ENCODE measurements at places on chromosomes 13 and 19.
A peak's percentile ranks its signal among the peaks of the same experiment; 100 is the strongest.

- no peak for DNase-seq
Measured at GRCh38 chr19:34881982-34882381, 44.7 kb upstream of the ZNF30 start.

DNA sequence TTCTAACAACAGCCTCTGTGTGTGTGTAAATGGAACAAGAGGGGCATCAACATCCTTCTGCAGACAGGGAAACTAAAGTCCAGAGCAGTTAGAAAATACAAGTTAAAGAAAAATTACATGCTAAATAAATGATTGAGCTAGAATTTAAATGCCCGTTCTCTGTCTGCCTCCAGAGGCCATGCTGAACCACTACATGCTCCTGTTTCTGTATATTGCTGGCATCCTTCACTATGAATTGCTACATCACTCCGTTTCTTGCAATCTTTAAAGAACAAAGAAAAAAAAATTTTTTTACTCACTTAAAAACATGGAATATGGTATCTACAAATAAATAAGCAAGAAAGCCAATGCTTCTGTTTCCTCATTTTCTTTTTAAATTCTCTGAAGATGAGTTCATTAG is 47.9 kb downstream of the DCT start:
- no peak for DNase-seq

GRCh38 chr13:105969761-105970160 is 565.7 kb downstream of the EFNB2 start:
- no peak for DNase-seq

- no peak for DNase-seq
Measured at GRCh38 chr19:38033658-38034491, 126.9 kb downstream of the SIPA1L3 start.

DNA sequence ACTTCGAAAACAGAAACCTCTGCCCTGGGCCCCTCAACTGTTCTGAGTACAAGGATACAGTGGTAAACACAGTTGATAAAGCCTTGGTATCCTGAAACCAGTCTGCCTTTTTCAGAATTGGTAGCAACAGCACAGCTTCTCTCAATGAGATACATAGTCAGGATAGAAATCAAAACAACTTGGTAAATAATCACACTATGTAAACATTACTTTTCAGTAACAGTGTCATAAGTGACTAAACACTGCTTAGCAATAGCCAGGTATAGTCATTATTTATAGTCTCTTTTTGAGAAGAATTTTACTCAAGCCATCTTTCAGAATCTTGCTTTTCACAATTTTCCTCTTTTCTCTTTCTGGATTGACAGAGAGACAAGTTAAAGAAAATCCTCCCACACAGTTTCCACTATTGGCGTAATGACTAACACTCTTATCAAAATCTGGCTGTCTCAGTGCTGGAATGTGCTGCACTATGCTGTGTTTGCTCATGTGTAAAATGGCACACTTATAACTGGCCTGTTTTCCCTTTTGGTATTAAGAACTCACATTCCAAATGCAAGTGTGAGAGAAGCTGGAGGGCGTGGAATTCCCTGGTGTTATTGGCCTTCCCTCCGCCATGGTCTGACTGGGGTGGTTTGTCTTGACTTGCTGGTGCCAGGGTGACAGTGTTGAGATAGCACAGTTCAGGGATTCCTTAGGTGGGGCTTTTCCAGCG is 368.8 kb downstream of the TDRD3 start:
- DNase-seq: no peak

- no peak for DNase-seq
Measured at GRCh38 chr19:11142528-11143171, 12.9 kb downstream of the SPC24 start.

DNA sequence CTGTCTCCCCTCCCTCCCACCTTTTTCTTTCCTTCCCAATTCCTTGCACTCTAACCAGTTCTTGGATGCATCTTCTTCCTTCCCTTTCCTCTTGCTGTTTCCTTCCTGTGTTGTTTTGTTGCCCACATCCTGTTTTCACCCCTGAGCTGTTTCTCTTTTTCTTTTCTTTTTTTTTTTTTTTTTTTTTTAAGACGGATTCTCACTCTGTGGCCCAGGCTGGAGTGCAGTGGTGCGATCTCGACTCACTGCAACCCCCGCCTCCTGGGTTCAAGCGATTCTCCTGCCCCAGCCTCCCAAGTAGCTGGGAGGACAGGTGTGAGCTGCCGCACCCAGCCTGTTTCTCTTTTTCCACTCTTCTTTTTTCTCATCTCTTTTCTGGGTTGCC is 6.9 kb downstream of the MYADM start:
- no peak for DNase-seq

DNA sequence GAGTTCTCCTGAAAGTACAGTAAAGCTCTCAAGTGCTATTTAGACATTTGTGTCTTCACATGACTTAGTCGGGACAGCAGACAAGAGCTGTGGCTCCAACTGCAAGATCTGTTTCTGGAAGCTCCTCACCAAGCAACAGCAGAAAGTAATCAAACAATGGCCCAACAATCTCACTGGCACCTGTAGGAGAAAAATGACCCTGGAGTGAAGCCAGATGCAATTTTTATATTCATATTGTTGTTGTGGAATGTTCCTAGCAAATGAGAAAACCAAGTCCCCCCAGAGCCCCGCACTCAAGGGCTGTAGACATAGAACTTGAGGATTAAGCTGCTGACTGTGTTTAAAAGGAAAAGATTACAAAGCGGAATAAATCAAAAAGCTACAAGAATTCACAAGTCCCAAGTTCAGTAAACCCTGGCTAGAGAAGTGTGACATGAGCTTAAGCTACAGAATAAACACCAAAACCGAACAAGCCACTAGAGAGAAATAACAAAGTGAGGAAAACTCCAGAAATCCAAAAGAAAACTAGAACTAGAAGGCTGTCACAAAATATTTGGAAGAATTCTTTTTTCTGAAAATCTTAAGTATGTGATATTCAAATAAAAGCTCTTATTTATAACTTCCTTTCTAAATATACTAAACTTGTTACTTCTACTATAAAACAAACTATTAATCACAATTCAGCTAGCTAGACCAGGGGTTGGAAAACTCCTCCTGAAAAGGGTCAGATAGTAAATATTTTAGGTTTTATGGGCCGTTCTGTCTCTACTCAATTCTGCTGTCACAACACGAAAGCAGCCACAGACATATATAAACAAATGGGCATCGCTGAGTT is 454.5 kb downstream of the SUCLA2 start:
- no peak for DNase-seq

DNA sequence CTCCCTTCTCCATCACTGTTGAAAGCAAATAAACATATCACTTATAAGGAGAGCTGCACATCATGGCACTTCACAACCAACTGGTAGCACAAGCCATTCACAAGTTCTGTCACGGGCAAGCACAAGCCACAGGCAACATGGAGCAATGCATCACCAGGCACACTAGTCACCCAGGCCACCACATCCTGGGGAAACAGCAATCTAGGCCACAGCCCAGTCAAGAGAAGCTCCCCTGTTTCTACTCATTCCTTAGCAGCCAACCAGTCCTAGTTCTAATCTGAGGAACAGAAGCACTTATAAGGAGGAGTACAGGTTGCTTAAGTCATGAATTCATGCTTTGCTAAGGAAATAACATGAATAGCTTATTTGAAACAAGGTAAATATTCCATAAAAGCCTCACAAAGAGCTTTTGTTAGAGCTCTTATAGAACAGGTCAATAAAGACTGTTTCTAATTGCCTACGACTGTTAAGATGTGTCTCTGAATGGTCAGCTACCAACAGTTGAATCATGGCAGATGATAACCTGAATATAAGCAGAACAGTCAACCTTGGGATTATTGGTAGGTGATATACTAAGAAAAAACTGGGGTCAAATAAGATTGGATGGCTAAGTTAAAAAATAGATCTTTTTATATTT is 169.0 kb downstream of the TBC1D4 start:
- no peak for DNase-seq

DNA sequence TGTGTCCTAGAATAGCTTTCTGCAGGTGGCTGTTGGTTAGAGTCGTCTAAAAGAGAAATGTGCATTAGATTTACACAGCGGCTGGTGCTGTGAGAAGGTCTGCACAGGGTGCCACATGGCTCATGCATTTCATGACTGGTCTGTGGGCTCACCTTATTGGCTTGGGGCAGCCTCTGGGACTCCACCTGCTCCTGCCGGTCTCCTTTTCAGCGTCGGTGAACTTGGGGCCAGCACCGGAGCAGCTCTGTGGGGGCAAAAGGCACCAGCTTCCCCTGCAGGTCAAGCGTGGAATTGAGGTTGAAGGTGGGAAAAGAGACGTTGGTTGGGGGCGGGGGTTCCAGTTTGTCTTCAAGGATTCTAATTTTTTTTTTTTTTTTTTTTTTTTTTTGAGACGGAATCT is 3.1 kb upstream of the PNMA8C start:
- DNase-seq: no peak

- DNase-seq: no peak
Measured at GRCh38 chr19:49064768-49065611, at the start of gene NTF4. Gene NTF4 (minus strand): TSS chr19:49064818. CDS start chr19:49061997, 2,821 bp downstream.

GRCh38 chr13:32208860-32209259 is 106.3 kb downstream of the ZAR1L start:
- DNase-seq: no peak

GRCh38 chr19:10831987-10832938 is 3.7 kb downstream of the TMED1 start:
- DNase-seq: no peak

DNA sequence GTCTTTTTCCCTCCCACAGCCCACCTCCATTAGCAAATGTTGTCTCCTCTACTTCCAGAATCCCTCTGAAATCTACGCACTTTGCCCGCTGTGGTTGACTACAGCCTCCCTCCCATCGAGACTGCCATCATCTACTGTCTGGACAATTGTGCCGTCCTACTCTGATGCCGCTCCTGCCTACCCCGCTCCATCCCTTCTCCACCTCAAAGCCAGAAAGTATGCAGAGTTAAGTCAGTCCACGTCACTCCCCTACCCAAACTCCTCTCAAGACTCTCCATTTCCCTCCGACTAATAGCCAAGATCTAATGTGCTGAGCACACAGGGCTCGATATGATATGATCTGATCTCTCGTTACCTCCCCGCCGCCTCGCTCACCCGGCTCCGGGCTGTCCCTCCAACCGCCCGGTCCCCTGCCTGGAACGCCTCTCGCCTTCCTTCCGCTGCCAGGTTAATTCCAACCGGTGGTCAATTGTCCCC is 556 bp downstream of the CACTIN start:
- DNase-seq: no peak

DNA sequence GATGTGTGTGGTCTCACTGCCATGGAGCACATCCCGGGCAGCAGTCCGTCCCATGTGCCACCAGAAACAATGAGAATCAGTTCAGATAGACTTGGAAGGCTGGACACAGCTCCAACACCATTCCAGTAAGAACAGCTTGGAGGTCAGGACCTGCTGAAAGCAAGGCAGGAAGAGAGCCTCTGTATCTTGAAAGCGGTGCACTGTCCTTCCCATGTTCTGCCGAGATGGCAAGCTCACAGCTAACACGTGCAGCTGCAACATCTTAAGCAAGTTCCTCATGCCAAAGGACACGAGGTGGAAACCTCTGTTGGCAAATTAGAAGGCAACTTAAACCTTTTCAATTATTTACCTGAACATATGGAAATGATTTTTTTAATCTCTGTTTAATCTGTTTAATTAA is 175.4 kb downstream of the DLEU7 start:
- DNase-seq: no peak

DNA sequence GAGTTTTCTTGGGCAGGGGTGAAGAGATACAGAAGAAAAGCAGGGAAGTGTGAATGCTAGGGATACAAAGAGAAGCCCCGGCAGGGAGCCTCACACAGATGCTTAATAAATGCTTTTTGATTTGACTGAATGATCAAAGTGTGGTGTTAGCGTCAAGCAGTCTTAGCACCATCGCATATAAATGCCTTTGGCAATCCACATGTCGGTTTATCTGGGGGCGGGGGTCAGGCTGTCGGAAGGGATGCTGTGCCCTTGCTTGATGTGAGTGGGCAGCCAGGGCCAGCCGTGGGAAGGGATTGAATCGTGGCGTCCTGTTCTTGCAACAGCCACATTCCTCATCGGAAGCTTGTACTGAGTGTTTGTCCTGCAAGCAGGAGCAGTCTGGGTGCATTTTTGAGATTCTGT is 173.1 kb downstream of the LACC1 start:
- DNase-seq: no peak

- no peak for DNase-seq
Measured at GRCh38 chr19:2113439-2114211, 16.9 kb downstream of the IZUMO4 start.

GRCh38 chr13:109883181-109884180 is 97.1 kb upstream of the IRS2 start:
- peak; percentile 56 for DNase-seq

DNA sequence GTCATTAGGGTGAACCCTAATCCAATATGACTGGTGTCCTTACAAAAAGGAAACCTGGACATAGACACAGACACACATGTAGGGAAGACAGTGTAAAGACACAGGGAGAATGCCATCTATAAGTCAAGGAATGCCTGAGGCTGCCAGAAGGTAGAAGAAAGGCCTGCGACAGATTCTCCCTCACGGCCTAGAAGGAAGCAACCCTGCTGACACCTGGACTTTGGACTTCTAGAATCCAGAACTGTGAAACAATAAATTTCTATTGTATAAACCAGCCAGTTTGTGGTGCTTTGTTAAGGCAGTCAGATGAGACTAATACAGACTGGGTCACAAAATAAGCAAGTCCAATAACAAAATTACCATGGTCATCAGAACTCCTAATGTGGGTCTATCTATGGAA is 120.4 kb downstream of the ENOX1 start:
- DNase-seq: no peak

DNA sequence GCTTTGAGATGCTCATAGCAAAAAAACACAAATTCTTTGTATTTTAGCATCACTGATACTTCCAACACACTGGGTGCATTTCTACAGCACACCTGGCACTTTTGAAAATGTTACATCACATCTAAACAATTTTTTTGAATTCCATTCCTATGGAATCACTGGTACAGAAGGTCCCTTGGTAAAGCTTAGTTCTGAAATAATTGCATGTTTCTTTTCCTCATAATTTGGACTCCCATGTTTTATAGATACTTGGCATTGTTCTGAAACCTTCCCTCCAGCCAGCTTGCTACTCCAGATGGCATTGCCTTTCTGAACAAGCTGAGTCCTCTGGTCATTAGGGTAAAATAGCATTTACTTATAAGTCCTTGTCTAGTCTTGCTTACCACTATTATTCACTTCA is 481.3 kb upstream of the GPC6 start:
- no peak for DNase-seq

Measured in NCI-H187 treated with DMSO at 0.1 percent for 48 hours (cell line).